ENCODE measurements at places on chromosomes 3 and 15. TPM values are rescaled to one million over a fixed set of nuclear protein-coding genes. Genes with fewer than 3 reads are reported as not detected.

Gene ISLR2
- not detected for total RNA-seq

Gene XCR1
- not detected for total RNA-seq

Gene DYNC1LI1
- 52.8 TPM for total RNA-seq

Gene CD96
- not detected for total RNA-seq

Gene SHF
- total RNA-seq: 2.5 TPM

Gene OXTR
- total RNA-seq: 0.15 TPM

Gene UBAP1L
- total RNA-seq: 1.5 TPM

Gene GOLGA6D
- not detected for total RNA-seq

Gene ZKSCAN7
- total RNA-seq: 9.0 TPM

Gene KBTBD8
- 1.3 TPM for total RNA-seq

Gene SCG5
- 15.3 TPM for total RNA-seq

Gene SERINC4
- total RNA-seq: not detected

Gene FGD5
- total RNA-seq: 1.7 TPM

Gene GMPS
- total RNA-seq: 85.4 TPM

Gene DAZL
- total RNA-seq: not detected

Gene LTK
- total RNA-seq: 0.58 TPM

Measured in smooth muscle cell of trachea (primary cell).